ENCODE measurements at places on chromosomes 7 and 10.

DNA sequence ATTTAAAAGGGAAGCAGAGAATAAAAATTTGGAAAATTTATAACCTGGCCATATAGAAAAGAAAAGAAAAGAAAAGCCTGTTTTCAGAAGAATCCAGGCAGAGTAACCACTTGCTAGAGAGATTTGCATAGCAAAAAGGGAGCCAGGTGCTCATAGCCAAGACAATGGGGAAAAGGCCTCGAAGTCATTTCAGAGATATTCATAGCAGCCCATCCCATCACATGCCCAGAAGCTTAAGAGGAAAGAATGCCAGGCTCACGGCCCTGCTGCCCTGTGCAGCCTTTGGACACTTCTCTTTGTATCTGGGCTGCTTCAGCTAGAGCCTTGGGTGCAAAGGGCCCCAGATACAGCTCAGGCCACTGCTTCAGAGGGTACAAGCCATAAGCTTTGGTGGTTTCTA lies 159.8 kb downstream of the CCDC7 start:
- no peak for DNase-seq

DNA sequence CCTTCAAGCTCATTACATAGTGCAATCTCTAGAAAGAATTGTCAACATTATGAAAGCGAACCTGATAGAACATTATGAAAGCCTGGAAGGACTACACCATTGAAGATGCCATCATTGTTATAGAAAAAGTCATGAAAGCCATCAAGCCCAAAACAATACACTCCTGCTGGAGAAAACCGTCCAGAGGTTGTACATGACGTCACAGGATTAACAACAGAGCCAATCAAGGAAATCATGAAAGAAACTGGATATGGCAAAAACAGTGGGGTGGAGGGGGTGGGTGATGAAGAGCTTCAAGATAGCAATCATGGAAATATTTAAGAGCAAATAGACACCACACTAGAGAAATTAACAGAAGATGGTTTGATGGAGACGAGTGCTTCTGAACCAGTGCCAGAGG lies 45.7 kb downstream of the TOMM7 start:
- no peak for DNase-seq

GRCh38 chr7:5514440-5515035 lies 90.9 kb upstream of the TNRC18 start:
- DNase-seq = no peak

DNA sequence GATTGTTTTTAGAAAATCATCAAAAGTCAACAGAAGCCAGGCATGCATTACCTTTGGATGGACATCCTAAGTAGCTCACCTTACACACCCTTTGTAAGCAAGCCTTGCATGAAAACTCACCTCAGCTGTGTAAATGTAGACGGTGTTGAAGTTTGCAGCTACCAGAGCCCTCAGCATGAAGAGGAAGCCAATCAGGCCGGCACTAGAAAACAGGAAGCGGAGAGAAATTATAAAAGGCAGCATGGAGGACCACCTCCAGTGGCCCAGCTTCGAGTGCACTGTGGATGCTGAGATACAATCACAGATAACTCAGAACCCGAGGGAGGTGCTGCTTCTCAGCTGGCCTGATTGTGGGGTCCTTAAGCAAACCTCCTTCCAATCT lies 75.3 kb downstream of the SVOPL start:
- no peak for DNase-seq

GRCh38 chr10:72146559-72147323 lies 58.4 kb upstream of the SPOCK2 start:
- DNase-seq = no peak

DNA sequence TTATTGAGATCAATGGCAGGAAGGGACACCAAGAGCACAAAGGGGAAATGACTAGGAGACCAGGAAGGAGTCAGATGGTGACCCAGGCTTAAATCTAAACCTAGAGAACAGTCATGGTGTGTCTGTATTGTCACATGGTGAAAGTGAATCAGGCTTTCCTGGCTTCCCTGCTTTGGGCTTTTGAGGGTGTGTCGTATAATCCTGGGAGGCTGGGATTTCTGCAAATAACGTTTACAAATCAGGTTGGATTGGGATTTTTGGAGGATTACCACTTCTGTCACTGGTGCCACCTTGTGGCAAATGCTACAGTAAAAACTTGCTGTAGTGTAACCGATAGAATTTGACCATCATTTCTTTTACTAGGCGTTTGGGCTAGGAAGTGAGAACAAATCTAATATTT lies 502.6 kb downstream of the NRG3 start:
- no peak for DNase-seq

DNA sequence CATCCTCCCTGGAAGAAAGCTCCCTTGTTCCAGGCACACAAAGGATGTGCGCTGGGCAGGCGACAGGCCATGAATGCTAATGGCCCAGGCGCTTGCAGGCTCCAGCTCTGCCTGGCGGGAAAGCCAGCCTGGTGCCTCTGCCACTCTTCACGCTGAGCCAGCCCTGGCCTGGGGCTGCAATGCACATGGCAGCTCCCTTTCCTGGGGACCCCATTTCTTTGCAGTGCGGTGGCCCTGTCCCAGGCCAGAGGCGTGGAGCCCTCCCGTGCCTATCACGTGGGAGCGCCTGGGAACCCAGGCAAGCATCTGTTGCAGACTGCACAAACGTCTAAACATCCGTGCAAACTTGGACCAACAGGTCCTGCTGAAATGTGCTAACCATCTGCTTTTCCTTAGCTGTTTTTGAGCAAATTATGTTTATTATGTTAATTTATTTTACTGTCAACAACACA lies 152.1 kb upstream of the LYZL2 start:
- no peak for DNase-seq

- no peak for DNase-seq
Measured at GRCh38 chr7:15715435-15715834, 29.0 kb upstream of the MEOX2 start.
